ENCODE measurements at places on chromosomes 13 and 19.

DNA sequence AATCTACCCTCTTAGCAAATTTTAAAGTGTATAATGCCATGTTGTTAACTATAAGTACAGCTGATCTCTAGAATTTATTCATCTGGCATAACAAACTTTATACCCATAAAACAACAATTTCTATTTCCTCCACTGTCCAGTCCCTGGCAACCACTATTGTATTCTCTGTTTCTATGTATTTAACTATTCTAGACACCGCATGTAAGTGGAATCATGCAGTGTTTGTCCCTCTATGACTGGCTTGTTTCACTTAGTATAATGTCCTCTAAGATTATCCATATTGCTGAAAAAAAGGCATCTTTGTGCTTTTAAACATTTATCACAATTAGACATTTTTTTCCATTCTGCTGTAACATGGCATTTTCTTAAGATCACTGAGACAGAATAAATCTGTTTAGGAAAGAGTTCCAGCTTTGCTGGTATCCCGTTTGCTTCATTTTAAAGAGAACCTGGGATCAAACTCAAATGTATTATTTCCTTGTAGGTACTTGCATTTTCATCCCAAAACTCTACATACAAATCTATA, 1191.0 kb downstream of the SLITRK5 start:
- DNase-seq = no peak

- DNase-seq = no peak
Measured at GRCh38 chr13:57582032-57582431, 49.5 kb upstream of the PCDH17 start.

DNA sequence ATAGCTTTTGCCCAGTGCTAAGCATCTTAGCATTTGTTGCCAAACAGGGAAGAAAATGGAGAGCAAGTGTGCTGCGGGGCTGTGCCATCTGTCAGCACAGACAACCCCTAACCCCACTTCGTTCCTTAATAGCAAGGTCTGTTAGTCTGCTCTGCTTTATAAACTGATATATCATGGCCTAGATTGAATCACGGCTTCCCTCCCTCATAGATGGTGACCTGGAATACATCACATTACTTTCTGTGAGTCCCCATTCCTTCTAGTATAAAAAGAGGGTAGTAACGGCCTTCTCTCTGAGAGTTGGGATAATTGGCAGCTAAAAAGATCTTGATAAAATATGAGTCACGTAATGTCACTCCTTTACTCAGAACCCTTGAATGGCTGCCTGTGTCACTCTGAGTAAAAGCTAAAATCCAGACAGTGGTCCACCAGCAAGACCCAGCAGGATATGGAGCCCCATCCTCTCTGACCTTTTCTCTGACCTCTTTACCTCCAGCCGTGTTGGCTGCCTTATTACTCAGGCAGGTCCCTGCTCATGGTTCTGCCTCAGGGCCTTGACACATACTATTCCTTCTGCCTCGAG, 151.7 kb downstream of the DLEU7 start:
- DNase-seq = no peak

- DNase-seq = peak; percentile 58
Measured at GRCh38 chr19:3459089-3459881, 21.0 kb downstream of the SMIM24 start.

DNA sequence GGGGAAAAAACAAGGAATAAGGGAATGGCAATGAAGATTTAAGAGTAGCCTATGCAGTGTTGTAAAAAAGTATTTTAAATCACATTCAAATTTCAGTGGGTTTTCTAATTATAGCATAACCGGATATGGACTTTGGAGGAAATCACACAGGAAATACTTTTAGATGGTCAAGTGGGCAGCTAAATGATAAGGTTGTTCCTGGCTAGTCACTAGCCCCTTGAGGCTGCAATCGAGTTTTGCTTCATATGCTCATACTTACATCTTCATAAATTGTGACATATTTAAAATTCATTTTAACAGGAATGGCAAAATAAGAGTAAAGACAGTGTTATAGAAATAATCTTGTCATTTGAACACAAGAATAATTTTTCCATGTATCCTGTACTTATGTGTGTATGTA, 88.9 kb downstream of the WDFY2 start:
- no peak for DNase-seq

GRCh38 chr13:66195238-66195637, 1034.9 kb downstream of the PCDH9 start:
- DNase-seq = no peak

DNA sequence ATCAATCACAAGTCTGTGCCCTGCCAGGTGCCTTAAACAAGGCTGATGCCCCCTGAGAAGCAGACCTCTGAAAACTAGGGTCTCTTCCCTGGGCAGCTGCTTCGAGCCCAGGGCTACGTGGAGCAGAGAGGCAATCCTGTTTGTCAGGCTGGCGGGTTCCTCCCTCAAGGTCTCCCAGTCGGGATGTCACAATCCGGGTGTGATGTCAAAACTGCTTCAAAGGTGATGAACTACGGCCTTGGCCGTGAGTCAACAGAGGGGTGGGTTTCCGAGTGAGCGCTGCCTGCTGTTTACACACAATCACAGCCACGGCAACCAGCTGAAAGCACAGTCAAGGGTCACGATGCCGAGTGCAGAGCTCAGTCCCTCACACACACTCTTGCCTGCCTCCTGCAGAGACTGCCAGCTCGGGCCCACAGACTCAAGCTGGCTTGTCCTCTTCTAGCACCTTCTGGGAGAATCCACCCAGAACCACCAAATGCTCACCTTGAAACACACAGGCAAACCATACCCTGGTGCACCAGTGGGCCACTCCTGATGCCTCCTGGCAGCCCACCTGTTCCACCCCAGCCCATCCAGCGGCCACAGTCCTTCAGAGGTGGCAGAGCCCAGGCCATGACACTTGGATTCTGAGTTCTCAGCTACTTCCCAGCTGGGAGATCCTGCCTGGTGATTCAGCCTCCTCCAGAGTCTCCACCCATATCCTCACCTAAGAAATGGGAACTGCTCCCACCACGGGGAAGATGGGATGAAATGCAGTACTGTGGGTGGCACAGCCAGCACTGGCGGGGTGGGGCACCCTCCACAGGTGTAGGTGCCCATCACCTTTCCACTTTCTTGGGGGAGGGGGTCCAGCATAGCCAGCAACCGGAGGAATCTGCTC, 6.8 kb downstream of the ELL start:
- no peak for DNase-seq

DNA sequence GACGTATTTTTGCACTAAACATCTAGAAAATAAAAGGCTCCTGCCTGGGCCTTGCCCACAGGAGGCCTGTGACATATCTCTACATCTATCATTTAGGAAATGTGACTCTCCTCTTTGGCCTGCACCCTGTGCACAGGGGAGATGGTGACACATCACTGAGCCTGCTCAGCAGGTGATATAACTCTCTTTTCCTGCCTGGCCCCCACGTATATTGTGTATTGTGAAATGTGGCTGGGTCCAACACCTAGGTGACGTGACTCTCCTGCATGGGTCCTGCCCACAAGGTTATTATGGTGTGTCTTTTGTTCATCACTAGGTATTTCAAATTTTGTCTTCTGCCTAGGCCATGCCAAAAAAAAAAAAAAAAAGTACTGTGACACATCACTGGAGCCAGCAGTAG, 61.4 kb upstream of the ZNF724 start:
- no peak for DNase-seq

GRCh38 chr19:21677696-21678418, 89.5 kb downstream of the ZNF100 start:
- no peak for DNase-seq

DNA sequence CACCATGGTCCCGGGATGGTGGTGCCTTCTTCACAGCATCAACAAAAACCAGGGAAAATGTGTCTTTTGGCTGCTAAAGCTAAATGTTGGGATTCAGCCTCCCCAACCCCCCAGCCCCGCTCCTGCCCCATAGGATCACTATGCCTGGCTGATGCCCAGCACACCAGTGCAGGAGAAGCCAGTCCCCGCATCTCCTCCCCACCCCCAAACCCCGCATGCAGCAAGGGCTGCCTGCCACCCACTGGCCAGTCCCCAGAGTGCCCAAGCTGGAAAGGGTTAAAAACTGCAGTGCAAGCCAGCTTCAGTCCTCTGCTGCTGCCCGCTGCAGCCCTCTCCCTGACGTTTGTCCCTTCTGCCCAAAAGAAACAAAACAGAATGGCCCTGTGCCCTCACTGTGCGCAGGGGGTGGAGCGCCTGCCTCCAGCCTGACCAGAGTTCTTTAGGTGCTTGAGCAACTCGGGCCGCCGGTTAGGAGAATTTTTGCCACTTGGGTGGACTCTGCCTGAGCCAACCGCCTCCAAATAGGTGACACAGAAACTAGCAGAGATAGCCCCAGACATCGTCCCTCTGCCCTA, 3.7 kb downstream of the CALM3 start:
- no peak for DNase-seq

DNA sequence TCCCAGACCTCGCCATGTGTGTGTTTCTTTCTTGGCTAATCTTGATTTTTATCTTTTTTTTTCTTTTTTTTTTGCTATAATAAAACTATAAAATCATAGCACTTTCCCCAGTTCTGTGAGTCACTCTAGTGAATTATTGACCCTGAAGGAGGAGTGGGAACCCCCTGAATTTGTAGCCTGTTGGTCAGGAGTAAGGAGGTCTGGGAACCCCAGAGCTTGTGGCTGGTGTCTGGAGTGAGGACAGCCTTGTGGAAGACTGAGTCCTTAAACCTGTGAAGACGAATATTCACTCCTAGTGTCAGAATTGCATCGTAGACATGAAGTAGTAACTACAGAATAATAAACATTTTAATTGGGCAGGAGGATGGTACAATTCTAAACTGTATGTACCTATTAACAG, 7.4 kb downstream of the EID2B start:
- DNase-seq = no peak

DNA sequence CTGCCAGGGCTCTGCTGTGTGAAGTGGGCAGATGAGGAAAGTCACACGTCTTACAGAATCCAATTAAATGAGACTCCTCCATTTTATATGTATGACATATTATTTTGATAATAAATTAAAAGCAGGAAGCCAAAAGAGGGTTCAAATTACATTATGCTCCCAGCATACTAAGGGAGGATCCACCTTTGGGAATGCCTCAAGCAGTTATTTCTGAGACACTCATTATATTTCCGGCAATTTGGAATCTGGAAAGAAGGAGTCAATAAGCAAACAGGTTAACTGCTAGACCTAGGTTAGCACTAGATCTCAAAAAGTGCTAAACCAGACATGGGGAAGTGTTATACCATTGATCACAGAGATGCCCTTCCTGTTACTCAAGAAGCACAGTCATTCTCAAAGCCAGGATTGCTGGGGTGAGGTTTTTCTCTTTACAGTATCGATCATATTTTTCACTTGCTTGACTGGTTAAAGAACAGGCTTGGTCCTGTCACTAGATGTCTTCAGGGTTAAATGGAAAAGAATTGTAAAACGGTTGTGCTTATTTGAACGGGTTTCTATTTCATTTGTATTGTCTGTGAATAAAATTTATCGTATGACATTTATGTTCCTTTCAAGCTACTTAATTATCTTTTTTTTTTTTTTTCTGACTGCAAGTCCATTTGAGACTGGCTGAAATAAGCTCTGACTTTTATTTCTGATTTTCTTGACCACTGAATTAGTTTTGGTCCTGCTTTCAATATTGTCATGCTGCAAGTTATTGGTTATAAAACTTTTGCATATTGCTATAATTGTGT, 523.2 kb downstream of the KLF12 start:
- no peak for DNase-seq

- no peak for DNase-seq
Measured at GRCh38 chr13:112446347-112446861, 70.2 kb downstream of the SPACA7 start.

DNA sequence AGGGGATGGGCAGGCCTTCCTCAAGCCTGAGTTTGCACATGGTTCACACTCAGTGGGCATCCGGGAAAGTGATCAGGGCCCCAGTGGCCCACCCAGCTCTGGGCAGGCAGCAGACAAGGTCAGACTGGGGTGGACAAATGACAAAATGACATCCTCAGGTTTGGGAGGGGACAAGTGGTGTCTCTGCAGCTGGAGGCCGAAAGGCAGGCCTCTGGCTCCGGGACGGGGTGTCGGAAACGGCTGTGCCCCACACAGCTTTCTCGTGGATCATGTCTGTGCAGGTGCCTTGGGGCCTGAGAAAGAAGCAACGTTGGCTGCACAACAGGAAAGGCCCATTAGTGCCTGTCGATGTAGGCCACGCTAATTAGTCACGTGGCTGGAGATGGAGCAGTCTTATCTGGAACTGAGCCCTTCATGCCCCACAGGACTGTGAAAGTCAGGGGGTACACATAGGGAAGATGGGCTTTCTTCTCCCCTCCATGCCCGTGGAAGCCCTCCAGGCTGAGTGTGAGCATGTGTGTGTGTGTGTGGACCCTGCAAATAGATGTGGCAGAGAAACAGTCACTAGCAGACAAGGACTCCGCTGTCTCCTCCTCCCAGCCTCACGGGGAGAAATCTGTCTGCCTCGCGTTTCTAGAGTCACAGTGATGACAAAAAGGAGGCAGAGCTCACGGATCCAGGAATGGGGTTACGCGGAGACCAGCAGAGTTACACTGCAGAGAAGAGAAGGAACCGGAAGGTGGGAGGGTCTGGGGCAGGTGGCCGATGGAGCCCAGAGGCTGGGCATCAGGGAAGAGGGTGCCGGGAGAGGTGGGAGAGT, 44.2 kb downstream of the CHST8 start:
- DNase-seq = no peak
